Left kidney (tissue), 8 donors: ENCODE measurements at places on chromosomes 7 and 10. TPM values are rescaled to one million over a fixed set of nuclear protein-coding genes. Genes with fewer than 3 reads are reported as not detected.

Gene TRRAP
- polyA plus RNA-seq = 48.7 TPM

Gene SPACDR
- polyA plus RNA-seq = 1.2 TPM

Gene RBM20
- polyA plus RNA-seq = 5.3 TPM

DNA sequence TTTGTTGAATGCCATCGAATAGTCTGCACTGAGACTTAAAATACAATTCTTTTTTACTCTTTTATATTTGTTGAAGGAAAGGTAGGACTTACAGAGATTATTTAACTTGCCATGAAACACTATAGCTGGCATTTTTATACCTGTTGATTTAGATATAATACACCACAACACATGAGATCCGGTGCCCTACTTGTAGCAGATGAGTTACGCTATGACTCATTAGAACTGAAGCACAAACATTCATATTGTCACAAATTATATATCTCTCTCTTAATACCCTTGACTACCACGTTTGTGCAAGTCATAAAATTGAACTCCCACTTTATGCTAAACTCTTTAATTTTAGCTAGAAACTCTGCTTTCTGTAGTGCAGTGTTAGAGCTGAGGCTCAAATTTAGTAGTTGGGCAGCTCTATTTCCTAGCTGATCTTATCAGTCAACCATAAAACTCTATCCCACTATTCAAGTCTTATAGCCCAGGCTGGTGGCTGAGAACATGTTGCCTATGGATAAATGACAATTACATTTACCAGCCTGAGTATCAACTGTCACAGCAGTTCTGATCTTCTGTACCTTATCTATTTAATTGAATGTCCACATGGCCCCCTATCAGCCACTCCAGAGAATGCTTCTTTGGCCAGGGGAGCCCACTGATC lies 137.4 kb upstream of the SEMA3D start:
- DNase-seq = no peak

Gene PDGFA
- 43.2 TPM for polyA plus RNA-seq

Gene SPAM1
- 0.10 TPM for polyA plus RNA-seq

DNA sequence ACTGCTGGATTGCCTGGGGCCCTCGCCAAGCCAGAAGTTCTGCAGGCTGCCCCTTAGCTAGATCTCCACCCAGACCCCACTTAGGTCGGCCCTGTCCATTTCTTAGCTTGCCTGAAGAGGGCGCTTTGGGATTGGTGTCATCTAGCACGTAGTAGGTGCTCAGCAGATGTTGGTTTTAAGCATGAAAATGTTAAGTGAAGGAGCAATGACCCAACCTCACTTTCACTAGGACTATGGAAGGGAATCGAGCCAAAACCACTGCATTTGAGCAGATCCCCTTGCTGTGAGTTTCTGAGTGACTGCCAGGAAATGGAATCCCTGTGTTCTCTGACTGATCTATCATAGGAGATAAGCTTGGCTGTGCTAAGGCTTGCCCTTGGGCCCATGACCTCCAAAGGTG lies 131.7 kb upstream of the EEPD1 start:
- DNase-seq = no peak

DNA sequence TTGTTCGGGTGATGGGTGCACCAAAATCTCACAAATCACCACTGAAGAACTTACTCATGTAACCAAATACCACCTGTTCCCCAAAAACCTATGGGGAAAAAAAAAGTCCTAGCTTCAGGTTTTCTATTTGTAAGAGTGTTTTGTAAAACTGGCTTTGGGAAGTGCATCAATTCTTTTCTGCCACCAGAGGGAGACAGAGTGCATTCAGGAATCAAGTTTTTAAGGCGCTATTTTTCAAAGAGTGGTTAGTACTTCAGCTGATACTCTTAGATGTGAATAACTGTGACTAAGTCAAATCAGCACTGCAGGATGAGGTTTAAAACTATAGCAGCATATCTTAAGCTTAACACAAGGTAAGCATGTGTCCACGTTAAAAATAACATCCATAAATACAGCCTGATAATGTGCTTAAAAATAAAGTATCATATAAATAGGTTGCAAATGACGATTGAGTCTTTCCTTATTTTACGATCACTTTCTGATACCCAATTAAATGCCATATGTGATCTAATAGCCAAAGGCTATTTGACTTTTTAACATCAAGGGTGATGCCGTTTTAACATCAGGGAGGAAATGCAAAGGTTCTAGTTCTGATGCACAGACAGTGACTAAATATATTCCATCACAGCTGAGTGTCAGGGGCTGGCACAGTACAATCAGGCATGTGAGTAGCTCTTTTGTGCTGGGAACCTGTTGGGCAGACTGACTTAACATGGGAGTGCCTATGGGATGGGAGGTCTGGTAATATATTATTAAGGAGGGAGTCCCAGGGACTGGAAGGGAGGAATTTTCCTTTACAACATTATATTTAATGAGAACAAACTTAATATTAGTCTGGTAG lies 10.6 kb upstream of the LYZL2 start:
- DNase-seq = peak; percentile 69

DNA sequence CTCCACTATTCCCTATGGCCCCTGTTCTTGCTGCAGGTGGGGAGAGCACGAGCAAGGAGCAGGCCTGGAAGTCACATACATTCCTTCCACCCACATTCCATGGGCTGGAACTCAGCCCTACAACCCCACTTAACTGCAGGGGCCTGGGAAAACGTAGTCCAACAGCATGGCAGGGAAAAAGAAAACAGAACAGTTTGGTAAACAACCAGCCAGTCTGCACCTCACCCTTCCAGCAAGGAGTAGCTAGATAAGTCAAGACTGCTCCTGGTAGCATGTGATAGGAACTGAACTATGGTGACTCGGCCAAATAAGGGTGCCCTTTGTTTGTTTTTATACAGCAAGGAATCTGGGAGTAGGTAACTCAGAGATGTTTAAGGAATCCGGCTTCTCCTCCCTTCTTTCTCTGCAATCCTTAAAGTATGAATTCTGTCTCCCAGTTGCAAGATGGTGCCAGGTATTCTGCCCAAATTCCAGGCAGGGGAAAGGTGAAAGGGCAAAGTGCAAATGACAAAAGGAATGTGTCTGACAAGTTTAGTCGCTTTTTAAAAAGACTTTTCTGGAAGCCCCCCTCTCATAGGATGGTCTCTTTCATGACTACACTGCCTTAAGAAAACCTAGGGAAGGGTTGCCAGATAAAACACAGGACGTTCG lies 311.7 kb upstream of the NEBL start:
- DNase-seq = no peak

GRCh38 chr7:156819733-156820295 lies 73.2 kb downstream of the LMBR1 start:
- no peak for DNase-seq

DNA sequence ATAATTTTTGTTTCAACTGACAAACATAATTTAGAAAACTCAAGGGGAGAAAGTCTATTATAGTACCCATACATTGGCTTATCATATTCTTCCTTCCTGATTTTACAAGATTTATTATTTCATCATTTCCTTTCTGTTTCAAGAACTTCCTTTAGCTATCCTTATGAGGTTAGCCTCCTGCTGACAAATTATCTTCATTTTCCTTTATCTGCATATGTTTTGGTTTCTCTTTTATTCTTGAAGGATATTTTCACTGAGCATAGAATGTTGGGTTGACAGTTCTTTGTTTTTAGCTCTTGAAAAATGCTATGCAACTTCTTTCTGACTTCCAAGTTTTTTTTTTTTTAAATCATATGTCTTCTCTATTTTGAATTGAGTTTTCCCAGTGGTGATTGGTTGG lies 21.3 kb upstream of the TCERG1L start:
- no peak for DNase-seq

Gene INSYN2A
- 2.6 TPM for polyA plus RNA-seq

- DNase-seq = no peak
These were observed 42.1 kb upstream of the HPS1 start for GRCh38 chr10:98488669-98489430.

DNA sequence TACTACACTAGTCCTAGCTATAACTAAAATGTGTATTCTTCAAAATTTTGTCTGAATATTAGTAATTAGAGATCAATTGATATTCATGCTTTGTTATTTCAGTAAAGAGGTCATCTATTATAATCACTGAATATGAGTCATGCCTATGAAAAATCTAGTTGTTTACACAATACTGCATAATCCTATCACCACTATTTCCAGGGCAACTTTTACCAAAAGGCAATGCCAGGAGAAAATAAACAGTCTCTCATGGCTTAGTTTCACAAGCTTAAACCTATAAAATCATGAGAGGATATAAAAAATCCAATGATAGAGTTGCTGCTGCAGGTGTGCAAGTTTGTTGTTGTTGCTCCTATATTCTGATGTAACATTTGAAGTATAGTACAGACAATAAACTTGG lies 149.9 kb upstream of the COL1A2 start:
- DNase-seq = no peak

DNA sequence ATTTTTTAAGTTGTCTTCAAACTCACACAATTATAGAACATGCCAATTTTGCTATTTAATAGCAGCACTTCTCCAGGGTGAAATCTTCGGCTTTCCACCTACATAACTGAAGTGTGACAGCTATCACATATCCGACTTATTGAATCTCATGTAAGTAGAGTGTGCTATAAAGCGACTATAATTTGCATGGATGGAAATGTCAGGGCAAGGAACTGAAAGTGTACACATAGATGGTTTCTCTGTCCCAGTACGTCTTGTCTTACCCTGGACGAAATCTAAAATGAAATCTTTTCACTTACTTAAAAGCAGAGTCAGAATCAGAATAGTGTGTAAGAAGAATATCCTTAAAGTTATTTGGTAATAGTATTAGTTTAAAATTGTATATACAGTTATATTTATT lies 132.3 kb downstream of the THSD7A start:
- no peak for DNase-seq

Gene CH25H
- polyA plus RNA-seq = not detected

DNA sequence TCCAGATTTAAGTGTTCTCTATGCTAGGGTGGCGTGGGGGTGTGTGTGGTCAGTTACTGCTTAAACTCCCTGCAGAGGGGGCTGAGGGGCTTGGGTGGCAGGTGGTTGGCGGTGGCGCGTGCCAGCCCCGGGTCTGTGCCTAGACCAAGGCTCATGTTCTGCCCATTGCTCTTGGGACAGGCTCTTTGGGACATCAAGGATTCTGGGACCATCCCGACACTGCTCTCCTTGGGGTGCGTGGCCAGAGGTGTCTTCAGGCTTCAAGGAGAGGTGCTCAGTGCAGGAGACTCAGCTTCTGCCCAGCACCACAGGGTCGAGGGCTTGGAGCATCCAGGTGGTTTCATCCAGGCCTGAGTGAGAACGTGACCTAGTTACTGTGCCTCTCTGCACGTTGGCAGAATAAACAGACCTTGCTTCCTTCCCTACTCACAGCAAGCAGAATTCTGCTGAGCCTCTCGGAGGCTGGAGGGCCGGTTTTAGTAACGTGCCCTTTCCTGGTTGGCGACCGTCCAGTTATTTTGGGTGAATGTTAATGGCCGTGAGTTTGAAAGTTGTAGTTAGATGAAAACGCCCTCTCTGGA lies 39.9 kb downstream of the CAMK1D start:
- DNase-seq = no peak

GRCh38 chr7:2663121-2663886 lies 24.7 kb upstream of the AMZ1 start:
- DNase-seq = no peak

Gene TMEM176A
- polyA plus RNA-seq = 90.9 TPM

Gene NODAL
- 0.67 TPM for polyA plus RNA-seq

- no peak for DNase-seq
These were observed 27.7 kb downstream of the ZNF775 start for GRCh38 chr7:150406567-150407421.

- no peak for DNase-seq
These were observed 85.1 kb downstream of the HIPK2 start for GRCh38 chr7:139692723-139693122.

Gene NKX2-3
- polyA plus RNA-seq = not detected

DNA sequence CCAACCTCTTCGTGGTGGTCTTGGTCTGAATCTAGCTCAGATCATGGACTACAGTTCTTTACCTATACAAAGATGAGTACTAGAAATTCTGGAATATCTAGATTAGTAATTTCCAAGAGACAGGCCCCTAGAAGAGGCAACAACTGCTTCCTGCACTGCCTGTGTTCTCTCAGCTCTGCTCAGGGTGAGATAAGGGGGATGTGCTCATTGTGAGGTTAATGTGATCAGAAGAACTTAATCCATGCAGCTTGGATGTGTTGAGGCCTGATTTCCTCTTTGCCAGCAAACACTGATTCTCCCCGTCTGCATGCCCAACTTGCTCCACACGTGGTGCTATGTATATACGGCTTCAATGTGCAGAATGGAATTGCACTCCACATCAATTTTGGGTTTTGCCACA lies 268.0 kb downstream of the PHTF2 start:
- no peak for DNase-seq

Gene XPNPEP1
- 97.9 TPM for polyA plus RNA-seq

DNA sequence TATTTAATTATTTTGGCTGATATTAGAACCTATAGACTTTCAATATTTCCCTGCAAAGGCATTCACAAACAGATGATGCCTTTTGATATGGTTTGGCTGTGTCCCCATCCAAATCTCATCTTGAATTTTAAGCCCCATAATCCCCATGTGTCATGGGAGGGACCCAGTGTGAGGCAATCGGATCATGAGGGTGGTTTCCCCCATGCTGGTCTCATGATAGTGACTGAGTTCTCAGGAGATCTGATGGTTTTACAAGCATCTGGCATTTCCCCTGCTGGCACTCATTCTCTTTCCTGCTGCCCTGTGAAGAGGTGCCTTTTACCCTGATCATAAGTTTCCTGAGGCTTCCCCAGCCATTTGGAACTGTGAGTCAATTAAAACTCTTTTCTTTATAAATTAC lies 9.3 kb upstream of the PNLIPRP3 start:
- no peak for DNase-seq

GRCh38 chr10:124671486-124672075 lies 72.6 kb downstream of the FAM53B start:
- no peak for DNase-seq

Gene TASOR2
- 48.7 TPM for polyA plus RNA-seq

GRCh38 chr7:128867842-128868623 lies 5.4 kb downstream of the ATP6V1F start:
- DNase-seq = no peak

GRCh38 chr10:89279421-89279869 lies 22.4 kb upstream of the IFIT2 start:
- DNase-seq = no peak

Gene OR9A2
- polyA plus RNA-seq = not detected

DNA sequence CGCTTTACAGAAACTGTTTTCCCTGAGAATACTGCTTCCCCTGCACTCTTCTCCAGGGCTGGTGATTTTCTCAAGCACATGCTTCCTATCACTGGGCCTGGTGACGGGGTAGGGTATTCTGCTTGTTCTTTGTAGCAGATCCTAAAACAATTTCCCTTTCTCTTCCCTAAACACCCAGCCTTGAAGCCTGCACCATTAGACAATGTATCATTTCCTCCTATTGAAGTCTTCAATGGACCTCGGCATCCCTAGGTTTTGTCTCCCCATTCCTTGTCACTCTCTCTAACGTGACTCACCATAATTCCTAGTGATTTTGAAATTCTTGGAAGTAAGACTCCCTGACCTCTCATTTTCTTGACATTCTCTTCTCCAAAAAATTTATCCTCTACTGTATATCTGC lies 109.5 kb upstream of the GHITM start:
- DNase-seq = no peak

- no peak for DNase-seq
These were observed 14.4 kb downstream of the WEE2 start for GRCh38 chr7:141722529-141722928.
